ENCODE measurements at places on chromosomes 4 and X. TPM values are rescaled to one million over a fixed set of nuclear protein-coding genes. Genes with fewer than 3 reads are reported as not detected.

TXK gene
- 0.87 TPM for total RNA-seq

XPNPEP2 gene
- not detected for total RNA-seq

C4orf51 gene
- not detected for total RNA-seq

TGIF2LX gene
- total RNA-seq, result not detected

VCX3B gene
- total RNA-seq, result not detected

All from glomerular endothelial cell (primary cell).